SW 1271 (cell line): ENCODE measurements at places on chromosomes 2 and 18.
A peak's percentile ranks its signal among the peaks of the same experiment; 100 is the strongest.

DNA sequence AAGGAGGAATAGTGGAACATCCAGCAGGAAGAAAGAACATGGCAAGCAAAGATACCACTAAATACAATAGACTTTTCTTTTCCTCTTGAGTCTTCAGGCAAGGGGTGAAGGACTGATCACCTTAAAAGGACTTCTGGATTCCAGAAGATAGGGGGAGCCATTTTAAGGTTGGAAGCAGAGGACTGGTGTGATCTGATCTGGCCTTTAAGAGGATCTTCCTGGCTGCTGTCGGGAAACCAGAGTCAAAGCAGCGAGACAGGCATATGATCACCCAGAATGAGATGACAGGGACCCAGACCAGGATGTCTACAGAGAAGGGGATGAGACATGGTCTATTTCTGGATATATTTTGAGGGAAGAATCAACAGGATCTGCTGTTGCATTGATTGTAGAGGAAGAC, 558.0 kb downstream of the STK39 start:
- DNase-seq, result no peak

DNA sequence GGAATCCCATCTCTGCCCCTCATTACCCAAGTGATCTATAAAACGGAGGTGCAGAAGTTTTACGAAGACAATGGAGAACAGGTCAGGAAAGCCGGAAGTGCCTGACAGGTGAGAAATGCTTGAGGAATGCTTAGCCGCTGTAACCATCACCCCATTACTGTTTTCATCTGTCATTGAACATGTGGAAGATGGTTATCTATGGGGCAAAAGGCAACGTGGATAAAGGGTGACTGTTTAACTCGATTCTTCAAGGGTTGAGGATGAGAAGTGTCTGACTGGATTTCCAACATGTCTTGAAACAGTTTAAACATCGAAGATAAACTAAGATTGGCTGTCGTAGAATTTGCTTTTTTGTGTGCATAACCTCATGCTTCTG, 17.3 kb downstream of the HK2 start:
- DNase-seq, result no peak

DNA sequence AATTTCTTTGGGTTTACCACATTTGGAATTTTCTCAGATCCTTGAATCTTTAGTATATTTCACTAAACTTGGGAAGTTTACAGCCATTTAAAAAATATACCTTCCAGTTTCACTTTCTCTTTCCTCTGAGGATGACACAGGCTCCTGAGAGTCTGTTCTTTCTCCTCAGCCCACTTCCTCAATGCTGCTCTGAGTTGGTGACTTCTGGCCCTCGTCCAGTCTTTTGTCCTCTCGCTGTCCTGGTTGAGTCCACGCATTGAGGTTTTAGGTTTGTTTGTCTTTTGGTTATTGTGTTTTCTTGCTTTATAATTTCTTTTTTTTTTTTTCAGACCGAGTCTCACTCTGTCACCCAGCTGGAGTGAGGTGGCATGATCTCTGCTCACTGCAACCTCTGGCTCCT, 40.7 kb upstream of the GALR1 start:
- no peak for DNase-seq

- no peak for DNase-seq
These were observed 13.4 kb upstream of the HRH4 start for GRCh38 chr18:24446953-24447538.

DNA sequence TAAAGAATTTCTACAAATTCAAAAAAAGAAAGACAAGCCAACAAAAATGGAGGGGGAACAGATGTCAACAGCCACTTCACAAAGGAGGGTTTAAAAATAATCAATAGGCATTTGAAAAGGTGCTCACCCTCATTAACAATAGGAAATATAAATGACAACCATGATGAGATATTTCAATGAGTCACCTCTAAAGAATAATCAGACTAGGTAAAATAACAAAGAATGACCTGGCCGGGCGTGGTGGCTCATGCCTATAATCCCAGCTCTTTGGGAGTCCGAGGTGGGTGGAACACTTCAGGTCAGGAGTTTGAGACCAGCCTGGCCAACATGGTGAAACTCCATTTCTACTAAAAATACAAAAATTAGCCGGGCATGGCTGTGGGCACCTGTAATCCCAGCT, 133.6 kb downstream of the KCNE4 start:
- no peak for DNase-seq

DNA sequence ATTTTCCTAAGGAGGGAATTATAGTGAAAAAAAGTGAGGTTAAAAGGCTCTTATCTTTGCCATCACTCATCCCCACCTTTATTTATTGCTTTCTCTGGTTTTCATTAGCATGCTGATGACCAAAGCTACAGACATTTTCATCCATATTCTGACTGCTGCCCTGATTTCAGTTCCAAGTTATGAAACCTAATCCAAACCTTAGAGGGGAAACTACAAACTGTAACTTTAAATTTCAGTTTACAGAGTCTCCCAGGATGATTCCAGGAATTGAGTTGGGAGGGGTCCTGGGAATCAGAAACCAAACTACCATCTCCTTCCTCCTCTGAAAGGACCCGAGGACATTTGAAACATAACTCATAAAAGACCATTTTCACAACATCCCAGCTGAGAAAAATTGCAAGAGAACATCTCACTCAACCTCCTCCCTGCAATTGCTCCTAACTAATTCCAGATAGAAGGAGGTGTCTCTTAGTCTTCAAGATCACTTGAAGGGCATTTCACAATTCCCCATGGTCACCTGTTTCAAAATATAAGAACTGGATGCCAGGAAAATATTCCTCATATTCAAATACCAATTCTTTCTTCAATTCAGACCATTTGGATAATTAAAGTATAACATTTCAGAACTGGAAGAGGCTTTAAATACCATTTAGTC, 520.6 kb downstream of the TNS1 start:
- DNase-seq, result no peak

GRCh38 chr2:29014331-29014730, 33.2 kb downstream of the TOGARAM2 start:
- DNase-seq, result no peak

DNA sequence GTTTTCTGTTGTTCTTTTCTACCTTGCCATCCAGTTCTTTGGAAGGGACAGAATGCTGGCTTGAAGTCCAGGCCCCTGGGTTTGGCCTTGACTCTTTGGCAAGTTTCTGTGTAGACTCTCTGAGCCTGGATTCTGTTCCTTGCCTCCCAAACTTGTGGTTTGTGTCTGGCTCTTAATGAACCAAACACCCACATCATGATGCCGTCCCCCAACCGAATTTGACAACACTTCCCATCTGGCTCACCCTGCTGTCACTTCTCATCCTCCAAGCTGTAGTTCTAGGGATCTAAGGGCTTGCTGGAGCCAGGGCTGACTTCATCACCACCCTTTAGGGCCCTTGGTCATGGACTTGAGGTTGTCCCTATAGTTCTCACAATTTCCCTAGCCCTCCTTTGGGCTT, 68.9 kb upstream of the CELF4 start:
- no peak for DNase-seq

DNA sequence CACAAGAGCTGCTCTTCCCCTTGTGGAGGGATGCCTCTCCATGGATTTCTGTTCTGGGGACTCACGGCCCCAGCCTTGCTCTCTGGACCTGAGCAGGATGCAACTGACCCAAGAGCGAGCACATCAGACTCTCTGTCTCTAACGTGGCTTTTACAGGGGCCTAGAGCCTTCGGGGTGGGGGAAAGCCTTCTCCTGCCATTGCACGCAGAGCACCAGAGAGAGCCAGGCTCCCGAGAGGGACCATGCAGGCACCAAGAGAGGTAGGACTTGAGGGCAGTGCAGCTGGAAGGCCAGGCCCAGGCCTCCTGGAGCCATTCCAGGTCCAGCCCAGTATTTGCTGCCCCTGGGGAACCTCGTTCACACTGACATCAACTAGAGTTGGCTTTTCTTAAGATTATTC, 475.6 kb upstream of the MYT1L start:
- DNase-seq, result no peak

- DNase-seq, result peak; percentile 48
These were observed 81.0 kb downstream of the TAF4B start for GRCh38 chr18:26307161-26307773.

GRCh38 chr2:16215902-16216557, 275.7 kb downstream of the MYCN start:
- no peak for DNase-seq

DNA sequence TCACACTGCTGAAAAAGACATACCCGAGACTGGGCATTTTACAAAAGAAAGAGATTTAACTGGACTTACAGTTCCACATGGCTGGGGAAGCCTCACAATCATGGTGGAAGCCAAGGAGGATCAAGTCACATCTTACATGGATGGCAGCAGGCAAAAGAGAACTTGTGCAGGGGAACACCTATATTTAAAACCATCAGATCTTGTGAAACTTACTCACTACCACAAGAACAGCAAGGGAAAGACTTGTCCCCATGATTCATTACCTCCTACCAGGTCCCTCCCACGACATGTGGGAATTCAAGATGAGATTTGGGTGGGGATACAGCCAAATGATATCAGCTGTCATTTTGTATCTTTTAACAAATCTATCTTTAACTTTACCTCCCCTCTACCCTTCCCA, 251.1 kb upstream of the RASGRP3 start:
- DNase-seq, result no peak

- DNase-seq, result no peak
These were observed 123.8 kb downstream of the AKAIN1 start for GRCh38 chr18:5073026-5073944.

GRCh38 chr2:67772216-67773170, 290.3 kb downstream of the C1D start:
- DNase-seq, result no peak

DNA sequence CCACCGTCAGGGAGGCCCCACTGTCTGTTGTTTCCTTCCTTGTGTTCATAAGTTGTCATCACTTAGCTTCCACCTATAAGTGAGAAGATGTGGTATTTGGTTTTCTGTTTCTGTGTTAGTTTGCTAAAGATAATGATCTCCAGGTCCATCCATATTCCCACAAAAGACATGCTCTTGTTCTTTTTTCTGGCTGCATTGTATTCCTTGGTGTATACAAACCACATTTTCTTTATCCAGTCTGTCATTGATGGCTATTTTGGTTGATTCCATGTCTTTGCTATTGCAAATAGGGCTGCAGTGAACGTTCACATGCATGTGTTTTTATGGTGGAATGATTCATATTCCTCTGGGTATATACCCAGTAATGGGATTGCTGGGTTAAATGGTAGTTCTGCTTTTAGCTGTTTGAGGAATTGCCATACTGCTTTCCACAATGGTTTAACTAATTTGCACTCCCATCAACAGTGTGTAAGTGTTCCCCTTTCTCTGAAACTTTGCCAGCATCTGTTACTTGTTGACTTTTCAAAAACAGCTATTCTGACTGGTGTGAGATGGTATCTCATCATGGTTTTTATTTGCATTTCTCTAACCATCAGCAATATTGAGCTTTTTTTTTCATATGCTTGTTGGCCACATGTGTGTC, 156.6 kb upstream of the NOSTRIN start:
- DNase-seq, result no peak

- no peak for DNase-seq
These were observed 122.3 kb downstream of the LYPD6B start for GRCh38 chr2:149160701-149161217.

DNA sequence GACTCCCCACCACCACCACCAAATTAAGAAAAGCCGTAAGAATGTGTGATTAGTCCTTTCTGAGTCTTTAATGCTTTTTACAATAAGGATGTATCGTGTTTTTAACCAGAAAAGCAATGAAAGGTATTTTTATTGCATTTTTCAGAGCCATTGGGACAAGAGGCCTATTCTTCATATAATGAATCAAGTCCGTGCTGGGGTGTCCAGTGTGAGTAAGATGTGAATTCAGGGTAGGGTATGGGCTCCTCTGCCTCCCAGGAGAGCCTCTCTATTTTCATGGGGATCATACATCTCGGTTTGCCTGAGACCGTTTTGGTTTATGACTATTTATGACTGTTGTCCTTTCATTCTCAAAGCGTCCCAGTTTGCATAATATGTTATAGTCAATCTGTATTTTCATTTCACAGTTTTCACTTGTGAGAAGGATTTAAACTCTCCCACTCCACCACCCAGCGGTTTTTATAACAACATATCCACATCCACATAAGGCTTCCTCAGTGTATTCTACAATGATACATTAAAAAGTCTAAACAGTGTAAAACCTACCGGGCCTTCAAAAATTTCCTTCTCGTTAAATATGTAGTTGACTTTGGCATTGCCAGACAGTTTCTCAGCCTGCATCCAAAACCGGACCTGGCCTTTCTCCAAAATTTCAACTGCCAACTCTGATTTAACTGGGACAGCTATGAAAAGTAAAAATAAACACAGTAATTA, 80.8 kb upstream of the LPIN2 start:
- DNase-seq, result no peak

- DNase-seq, result no peak
These were observed 35.0 kb downstream of the TSN start for GRCh38 chr2:121790276-121790956.

DNA sequence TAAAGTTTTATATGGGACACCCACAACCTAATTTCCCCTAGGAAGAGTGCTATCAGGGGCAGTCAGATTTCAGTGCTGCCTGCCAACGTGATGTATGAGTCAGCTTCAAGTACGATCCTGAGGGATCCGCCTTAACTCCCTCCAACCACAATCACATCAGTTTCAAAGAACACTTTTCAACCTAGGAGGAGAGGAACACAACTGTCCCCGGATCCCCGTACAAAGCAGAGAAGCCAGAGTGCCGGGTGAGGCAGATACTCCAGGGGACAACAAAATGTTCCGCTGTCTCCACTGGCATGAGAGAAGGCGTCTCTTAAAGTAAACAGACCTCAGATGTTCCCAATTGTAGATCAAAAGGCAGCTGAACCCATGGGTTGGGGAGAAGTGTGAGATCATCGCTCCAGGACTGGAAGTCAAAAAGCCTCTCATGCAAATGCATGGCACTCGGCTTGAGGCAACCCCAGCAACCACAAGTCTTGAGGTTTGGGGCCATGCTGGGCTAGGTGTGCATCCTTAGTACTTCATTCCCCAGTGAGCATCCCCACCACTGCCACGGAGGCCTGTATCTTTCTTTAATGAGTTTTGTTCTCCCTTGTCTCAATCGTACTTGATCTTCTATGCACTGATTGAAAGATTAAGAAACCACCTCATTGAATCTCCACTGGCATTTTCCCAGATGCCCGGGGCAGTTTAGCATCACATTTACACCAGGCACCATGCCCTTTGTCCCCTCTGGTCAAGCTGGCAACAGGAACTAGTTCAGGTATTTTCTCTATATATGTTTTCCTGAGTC, 91.0 kb upstream of the CCBE1 start:
- no peak for DNase-seq

- no peak for DNase-seq
These were observed 430.0 kb upstream of the TNP1 start for GRCh38 chr2:217289907-217290280.

DNA sequence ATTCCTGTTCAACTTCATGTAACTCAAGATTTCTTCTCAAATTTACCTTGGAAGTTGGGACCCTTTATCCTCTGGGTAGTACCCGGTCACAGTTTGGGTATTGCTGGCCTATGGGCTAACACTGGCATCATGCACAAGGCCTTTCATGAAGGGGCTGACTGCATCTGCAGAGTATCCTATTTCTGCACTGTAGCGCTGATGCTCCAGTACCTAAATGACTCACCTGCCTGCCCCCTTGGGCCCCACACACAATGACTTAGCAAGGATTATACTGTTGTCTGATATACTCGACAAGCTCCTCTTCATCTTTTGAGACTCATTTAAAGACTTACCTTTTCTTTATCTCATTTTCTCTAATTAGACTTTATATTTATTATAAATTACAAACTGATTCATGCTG, 39.9 kb downstream of the DNAH6 start:
- no peak for DNase-seq

GRCh38 chr2:11168488-11168887, 13.2 kb downstream of the SLC66A3 start:
- DNase-seq, result no peak
